ENCODE measurements at places on chromosomes 16 and 17.
A peak's percentile ranks its signal among the peaks of the same experiment; 100 is the strongest.

DNA sequence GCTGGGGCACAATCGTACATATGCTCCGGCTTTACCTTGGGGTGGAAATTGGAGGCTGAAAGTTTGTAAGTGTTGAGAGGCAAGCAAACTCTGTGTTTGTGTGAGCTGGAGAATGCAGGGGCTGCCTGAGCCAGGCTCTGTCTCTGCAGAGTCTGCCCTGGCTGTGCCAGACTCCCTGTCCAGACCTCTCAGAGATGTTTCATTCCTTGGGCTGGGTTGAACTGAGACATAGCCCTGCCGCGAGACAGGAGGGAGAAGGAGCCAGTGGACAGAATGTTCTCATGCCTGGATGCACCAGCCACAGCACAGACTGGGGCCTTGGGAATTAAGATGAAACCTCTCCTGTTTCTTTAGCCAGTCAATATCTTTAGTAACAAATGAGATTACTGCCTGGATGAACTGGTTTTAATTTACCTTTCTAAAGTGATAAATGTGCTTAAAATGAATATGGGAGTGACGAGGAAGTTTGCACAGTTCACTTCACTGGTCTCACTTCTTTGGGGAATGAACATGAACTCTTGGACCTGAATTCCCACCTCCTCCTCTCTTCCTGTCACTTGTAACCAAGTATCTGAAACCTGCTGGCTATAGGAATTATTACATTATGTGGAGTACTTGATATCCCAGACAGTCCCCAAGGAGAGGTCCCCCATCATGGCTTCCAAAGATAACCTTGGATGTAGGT lies 40.1 kb downstream of the YPEL2 start:
- DNase-seq, result peak; percentile 55

DNA sequence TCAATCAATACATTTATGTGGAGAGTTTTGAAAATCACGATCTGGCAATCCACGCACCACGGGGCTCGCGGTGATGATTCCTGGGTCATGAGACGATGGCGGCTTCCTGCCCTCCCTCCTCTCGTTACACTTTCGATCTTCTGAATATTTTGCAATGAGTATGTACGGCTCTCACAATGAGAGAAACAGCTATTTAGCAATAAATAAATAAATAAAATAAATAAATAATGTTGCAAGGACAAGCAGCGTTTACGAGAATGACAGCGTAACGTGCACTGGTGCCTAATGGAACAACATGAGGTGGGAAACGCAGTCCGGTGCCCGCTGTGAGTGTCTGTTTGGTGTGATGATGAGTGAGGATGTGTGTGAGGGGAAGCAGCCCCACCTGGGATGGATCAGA lies 46.7 kb upstream of the JPH3 start:
- no peak for DNase-seq

DNA sequence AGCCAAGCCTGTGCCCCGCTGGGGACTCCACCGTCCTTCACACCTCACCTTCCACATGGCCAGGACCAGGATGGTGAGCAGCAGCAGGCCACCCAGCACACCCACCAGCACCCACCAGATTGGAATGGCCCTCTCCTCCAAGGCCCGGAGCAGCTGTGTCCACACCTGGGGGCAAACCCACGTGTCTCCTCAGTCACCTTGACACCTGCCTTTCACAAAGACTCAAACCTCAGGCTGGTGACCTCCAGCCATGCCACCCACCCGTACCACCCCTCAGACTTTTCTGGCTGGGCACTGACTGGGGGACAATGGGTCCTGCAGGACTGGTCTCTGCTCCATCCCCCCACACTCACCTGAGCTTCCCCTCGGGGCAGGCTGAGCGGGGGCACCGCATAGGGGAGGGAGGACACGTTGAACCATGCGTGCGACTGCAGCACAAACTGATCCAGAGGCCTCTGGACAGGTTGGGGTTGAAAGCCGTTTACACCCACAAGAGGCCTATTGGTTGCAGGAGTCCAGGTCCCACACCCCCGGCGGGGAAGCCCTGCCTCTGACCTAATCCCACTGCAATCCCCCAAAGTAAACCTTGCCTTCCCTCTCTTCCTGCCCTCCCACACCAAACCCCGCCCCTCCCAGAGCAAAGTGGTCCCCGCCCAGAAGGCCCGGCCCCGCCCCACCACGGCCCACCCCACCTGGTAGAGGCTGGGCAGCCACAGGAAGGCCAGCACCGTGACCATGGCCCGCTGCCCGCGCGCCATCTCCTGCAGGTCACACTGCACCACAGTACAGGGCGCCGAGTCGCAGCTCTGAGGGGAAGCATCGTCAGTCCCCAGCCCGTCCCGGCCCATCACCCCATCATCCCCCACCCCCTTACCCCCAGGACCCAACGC lies 10.9 kb upstream of the FAM171A2 start:
- DNase-seq, result no peak

DNA sequence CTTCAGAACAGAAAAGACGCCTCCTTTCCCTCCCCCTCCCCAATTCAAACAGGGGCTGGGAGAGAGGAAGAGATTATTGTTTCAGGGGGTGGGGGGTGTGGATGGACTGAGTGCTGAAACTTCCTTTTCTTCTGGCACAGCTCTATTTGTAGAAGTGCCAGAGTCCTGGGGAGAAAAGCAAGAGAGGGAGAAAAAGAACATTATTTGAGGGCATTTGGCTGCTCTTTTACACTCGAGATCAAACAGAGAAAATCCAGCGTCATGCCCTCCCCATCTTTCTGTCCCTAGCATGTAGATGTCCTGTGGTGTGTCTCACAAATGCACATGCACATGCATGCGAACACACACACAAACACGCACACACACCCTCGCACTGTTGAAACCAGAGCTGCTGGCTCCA lies 13.0 kb downstream of the ARL4D start:
- no peak for DNase-seq

GRCh38 chr17:30091771-30092170 lies 24.8 kb upstream of the NSRP1 start:
- DNase-seq, result no peak

DNA sequence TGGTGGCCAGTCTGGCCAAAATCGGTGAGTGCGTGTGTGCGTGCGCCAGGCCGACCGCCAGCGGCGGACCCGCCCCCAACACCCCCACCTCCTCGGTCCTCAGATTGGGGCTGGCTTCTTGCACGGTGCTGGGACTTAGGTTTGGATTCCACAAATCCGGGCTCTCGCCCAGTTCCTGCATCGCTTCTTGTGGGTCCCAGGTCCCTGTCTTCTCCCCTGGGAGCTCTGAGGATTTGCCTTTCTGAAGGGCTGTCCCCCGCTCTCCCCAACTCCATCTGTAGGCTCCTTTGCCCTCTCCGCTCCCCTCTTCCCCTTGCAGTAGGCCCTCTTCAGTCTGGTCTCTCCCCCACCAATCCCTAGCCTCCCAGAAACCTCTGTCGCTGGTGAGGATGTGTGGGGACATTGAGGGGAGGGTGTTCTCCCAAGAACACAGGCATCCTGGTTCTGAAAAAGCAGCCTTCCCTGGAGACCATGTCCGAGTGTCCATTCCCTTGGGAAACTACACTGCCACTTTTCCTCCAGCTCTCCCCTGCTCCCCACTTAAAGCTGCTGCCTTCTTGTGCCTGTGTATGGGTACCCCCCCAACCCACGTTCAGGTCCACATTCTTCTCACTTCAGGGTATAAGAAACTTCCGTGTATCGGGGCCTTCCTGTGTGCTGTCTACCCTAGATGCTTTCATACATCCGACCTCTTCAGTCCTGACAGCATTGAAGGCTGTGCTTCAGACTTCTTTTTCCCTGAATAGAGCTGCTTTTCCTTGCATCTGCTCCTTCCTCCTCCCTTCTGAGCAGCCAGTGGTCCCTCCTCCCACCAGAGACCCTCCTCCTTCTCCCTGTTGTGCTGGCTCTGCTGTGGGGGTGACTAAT lies 632 bp downstream of the SLC9A5 start:
- no peak for DNase-seq

DNA sequence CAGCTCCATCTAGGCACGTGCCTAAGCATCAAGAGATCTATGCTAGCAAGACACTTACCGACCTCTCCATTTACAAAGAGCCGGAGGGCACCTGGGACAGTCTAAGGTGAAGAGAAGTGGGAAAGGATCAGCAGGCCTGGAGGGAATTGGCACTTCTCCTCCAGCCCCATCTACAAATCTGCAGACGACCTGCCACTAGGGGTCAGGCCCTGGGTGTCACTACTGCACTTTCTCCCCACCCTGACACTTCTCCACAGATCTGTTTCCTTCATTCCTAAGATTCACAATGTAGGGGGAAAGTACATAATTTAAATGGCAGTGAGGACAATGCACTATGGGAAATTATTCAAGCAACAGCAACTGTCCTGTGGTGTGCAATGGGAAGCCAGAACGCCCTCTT lies 8.1 kb downstream of the MKS1 start:
- peak; percentile 4 for DNase-seq

DNA sequence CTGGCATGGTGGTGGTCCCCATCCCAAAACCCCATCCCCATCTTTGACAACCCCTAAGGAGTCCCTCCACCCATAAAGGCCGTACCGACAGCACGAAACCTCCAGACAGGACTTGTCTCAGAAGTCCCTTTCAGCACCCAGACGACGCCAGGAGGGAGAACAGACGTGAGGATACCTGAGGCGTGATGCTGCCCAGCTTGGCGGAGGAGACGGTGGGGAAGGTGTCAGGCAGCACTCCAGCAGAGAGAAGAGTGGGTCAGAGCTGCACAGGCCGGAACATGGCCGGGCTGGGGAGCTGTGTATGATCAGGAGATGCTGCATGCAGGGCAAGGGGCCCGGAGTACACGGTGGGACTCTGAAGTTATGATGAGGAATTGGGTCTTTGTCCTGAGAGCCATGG lies 244.2 kb downstream of the GSG1L start:
- no peak for DNase-seq

DNA sequence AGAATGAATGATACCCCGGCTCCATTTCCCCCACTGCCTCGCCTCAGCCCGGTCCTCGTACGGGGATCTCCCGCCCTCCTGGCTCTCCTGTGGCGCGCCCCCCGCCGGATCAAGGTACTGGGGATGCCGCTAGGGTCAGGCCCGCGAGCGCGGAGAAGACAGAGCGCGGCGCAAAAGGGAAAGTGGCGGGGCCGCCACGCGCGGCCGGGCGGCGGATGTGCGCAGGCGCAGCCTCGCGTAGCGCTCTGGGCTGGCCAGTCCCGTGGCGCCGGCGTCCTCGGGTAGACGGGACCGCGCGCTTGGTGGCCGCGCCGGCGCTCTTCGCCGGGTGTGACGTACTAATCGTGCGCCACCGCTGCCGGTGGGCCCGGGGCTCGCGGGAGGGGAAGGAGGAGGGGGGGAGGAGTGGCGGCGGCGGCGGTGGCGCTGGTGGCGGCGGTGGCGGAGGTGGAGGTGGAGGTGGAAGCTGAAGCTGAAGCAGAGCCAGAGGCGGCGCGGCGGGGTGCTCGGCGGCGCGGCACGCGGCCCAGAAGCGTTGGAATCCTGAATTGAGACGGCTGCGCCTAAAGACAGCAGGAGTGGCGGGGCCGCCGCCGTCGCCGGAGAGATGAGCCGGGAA lies at the start of gene SENP3:
Gene SENP3, plus strand, starts transcription at position 331 of the 619 bp plus-strand sequence. CDS start 1,158 bp downstream, outside the sequence.
- no peak for DNase-seq

DNA sequence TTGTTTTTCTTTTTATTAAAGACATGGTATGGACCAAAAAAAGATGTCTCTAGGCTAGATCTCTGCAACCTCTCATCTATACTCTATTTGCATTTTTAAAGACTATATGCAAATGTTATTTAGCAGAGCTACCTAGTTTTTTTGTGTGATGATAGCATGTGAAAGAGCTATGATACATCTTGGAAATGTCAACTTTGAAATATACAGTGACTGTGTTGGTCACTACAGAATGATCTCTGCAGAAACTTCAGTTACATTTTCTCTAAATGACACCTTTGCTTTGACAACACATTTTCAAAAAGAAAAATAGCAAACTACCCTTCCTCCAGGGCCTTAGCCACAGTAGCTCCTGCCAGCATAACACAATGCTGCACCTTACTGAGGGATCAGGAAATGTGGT lies 86.6 kb downstream of the PRKCB start:
- DNase-seq, result no peak

DNA sequence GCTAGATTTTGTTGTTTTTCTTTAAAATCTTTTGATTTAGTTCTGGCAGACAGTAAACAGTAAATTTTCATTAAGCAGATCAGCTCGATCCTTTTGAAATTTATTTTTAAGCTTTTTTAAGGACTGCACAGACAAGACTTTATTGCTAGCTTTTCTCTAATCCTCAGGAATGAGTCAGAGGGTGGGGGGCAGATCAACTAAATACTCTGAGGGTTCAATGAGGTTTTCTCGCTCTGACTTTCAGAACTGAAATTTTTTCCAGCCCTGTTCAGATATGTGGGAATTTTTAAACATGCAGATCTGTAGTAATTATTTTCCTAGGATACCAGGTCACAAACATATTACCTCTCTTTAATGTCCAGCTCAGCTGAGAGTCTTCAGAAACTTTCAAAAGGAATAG lies 977.2 kb downstream of the CDH11 start:
- DNase-seq, result no peak
